ENCODE measurements at places on chromosomes 2 and 18.

- DNase-seq, result no peak
These were observed 80.8 kb downstream of the KIF5C start for GRCh38 chr2:148955798-148956197.

DNA sequence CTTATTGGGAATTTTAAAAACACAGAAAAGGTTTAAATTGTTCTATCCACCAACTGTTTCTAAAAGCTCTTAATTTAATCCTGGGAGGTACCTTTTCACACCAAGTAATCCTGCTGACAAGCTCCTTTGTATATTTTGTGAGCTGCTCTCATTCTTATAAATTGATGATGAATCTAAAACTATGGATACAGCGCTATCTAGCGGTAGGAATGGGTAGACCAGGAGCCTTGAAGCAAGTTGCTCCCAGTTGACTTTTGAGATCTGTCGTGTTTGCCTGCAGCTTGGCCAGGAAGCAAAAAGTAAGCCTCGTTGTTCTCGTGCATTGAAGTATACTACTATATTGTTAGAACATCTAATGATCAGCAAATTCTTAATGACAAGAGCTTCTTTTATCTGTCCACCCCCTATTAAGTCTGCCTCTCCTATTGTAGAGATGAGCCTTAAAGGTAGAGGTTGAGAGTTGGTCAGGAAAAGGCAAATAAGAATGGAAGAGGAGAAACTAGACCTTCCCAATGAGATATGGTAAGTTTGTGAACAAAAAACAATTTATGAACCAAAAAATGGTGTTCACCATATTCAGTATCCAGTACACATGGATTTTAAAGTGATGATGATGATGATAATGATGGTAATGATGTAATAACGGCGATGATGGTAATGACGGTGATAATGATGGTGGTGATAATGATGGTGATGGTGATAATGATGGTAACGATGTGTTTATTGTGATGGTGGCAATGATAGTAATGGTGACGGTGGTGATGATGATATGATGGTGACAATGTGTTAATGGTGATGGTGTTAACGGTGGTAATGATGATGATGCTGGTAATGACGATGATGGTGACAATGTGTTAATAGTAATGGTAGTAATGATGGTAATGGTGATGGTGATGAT lies 212.1 kb upstream of the NCKAP5 start:
- peak; percentile 61 for DNase-seq

GRCh38 chr2:133405252-133405651 lies 163.0 kb downstream of the NCKAP5 start:
- DNase-seq, result no peak

GRCh38 chr18:24530630-24531111 lies 70.2 kb downstream of the HRH4 start:
- DNase-seq, result peak; percentile 16

DNA sequence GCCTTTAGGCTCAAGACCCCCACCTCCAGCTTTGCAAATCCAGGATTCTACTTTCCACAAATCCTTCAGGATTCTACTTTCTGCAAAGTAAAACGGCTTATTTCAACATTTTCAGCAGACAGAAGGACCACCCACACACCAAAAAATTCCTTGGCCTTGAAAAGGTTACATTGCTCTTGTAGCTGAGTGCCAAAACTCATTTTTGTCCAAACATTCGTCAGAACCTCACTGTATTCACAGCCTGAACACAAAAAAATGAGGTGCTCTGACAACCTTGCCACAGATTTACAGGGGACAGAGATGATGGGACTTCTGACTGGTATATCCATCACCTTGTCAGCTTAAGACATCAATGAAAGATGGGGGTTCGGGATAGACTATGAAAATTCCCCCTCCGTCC lies 63.0 kb upstream of the COX7A2L start:
- DNase-seq, result no peak

- DNase-seq, result no peak
These were observed 66.8 kb downstream of the CCDC138 start for GRCh38 chr2:108853421-108853820.

DNA sequence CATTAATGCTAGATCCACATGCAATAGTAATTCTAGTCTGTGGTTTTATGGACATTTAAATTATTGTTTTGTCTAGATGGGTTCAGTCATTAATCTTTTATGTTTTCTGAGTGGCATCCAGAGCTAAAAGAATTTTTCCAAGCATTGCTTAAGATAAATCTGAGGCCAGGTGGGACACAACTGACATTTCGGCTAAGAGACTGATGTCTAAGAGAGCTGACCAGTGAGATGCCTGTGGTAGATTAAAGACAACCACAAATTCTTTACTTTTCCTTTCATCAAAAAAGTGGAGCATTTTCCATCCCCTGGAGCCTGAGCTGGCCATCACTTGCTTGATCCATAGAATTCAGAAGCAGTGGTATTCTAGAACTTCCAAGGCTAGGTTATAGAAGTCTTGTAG lies 182.2 kb downstream of the NRP2 start:
- no peak for DNase-seq

DNA sequence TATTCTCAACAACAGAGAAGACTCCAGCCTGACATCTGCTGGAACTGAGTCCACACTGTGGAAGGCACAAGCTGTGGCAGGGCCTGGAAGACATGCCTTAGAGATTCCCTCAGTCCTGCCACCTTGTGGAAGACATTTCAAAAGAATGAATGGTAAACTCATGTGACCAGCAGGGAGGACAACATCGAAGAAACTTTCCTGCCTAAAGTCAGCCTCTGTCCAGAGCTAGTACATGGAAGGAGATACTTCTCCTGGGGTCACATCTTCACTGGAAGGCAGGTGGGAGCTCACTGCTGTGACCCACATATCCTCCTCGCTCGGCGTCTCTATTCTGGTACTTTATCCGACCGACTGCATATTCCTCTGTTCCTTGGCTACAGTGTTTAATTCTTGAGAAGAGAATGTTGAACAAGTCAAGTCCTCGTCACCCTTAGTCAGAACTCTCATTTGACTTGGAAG lies 59.5 kb downstream of the PUM2 start:
- peak; percentile 55 for DNase-seq

DNA sequence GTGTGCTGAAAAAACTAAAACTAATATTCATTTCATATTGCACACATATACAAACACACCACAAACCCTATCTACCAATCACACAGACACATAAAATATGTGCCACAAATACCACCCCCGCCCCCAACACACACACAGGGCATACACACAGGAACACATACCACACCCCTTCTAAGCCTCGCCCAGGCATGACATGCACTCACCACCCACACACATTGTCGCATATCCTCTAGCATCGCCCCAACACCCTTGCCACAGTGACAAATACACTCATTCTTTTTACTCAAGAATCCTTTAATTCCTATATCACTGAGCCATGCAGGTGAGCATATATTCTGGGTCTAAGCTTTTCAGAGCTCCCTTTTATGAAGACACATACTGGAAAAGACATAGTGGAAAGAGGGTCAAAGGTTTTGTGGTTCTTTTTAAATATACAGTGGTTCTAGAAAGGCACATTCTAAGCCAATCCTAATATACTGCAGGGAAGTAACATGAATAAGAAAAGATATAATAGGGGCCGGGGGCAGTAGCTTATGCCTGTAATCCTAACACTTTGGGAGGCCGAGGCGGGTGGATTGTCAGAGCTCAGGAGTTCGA lies 24.5 kb upstream of the LCLAT1 start:
- no peak for DNase-seq

DNA sequence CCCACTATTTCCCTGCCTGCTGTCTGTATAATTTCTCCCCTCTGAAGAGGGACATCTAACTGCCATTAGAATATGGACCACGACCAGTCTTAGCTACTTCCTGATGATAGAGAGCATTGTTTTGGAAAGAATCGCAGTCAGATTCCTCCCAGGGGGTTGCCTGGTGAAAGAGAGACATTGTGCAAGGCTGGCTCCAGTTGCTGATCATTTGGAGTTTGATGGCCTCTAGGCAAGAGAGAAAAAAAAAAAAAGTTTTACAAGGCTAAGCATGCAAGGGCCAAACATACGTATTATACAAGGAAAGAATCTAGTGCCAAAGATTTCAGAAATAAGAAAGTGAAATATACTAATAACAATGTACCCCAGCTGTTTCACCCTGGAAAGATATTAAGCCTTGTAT lies 182.2 kb downstream of the CMPK2 start:
- no peak for DNase-seq

DNA sequence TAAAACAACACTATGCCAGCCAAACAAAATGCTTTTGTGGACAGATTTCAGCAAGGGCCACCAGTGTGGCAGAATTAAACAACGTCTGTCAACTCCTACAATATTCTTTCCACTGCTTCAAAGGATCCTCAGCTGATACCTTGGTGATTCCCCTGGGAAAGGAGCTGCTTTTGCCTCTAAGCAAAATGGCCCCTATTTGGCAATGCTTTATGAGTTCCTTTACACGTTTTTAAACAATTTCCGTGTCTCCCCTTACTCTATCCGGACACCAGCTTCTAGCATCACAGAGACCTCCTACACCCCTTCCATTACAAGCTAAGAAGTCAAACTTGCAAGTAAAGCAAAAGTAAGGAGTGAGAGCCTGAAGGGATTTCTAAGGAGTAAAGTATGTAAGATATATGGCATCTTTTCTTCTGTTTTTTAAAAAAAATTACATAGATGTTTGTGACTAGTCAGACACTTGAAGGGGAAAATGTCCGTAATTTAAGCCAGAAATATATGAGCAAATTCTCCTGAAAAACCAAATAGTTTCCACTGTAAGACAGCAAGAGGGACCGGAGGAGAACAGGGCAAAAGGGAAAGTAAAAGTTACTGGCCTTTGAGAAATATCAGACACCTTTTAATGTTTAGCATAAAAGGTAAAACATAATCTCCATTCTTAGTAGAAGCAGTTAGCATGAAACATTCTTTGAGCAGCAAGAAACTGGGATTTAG lies 1.9 kb downstream of the SOS1 start:
- no peak for DNase-seq

DNA sequence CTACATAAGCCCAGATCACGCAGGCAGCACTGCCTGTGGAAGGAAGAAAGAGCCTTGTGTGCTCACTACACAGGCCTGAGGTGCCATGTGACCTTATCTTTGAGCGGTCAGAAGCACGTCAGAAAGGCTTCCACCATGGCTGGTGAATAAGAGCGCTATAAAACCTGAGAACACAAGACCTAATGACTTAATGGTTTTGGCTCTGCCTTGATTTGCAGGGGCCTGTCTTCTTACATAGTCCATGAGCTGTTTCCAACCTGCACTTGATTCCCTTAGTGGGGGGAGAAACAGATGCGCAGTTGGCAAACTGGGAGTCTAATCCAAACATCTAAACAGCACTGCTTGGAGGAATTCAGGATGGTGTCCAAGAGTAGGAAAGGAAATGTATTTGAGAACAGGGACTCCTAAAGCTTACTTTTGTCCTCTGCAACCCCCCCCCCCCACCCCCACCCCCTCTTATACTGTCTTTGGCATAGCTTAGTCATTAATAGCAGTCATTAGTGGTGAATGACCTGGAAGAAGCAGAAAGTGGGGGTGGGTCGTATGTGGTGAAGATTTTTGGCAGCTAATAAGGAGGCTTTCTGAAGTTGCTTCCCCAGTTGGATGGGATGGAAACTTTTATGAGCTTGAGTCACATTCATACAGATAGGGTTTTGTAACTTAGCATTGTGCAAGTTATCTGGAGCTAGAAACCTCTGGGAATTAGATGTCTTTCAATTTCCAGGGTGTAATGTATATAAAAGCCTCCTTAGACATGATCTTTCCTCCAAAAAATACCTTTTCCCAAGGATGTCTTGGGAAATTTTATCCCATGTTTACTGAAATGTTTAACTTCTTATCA lies 454.1 kb downstream of the MEIS1 start:
- DNase-seq, result no peak

DNA sequence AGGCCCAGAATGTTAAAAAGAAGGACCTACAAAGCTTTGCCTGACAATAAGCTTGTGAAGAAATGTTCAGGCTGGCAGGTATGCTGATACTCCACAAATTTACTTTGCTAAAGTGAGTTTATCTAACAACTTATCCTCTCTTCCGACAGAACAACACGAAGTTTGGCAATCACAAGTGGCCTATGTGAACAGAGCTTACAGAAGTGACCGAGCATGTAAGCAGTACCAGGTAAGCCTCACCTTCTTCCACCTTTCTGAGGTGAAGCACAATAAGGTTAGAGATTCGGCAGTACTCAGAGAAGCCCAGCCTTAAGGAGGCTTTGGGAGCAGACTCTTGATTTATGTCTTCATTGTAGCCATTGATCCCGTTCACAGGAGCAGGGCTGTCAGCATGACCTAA lies 9.0 kb upstream of the LCT start:
- DNase-seq, result no peak

DNA sequence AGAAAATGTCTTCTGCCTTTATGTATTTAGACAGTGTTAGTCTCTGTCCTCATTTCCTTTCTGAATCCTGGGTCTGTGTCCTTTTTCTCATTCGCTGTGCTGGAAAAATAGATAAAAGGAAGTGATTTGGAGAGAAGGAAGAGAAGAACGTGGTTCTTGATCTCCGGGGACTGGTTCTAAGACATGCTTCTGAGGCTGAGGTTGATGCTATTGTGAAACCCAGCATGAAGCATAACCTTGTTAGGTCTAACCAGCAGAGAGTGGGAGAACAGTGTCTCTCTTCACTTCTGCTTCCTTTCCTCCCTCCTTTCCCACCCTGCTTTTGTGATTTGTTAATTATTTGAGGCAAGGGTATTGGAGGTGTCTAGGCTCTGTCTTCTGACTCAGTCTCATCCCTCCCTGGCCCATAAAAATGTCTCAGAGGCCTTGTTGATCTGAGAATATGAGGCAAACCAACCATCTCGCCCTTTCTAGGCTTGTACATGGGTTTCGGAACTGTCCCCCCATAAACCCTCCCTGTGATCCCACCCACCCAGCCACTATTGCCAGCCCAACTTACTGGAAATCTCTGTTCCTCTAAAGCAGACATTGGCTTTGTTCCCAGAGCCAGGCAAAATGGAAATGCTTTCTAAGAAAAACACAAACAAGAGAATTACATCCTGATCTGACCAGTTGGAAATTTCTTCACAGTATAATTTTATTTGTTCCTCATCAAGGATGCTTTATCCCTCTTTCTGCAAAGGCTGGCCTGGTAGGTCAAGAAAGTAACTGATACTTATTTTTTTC lies 360.6 kb upstream of the TNP1 start:
- DNase-seq, result no peak

DNA sequence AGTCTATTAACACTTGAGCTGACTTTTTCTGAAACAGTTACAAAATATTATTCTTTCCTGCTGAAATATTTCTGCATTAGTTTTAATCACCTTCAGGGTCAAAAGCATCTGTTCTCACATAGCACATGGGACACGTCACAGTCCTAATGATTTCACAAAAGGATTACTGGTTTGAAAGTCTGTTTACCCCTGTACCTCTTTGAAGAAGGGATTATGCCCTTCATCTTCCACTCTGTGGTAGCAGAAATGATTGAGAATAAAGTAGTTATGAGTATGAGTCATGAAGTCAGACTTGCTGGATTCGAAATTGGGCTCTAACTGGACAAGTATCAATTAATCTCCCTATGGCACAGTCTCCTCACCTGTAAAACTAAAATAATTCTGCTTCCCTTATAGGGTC lies 121.2 kb downstream of the SATB2 start:
- DNase-seq, result no peak

GRCh38 chr2:188890755-188891154 lies 83.4 kb upstream of the COL3A1 start:
- DNase-seq, result no peak

All from glomerular endothelial cell (primary cell).